Activated naive CD8-positive, alpha-beta T cell treated with anti-CD3 and anti-CD28 coated beads for 36 hours (primary cell): ENCODE measurements at places on chromosomes 11 and 22.

DNA sequence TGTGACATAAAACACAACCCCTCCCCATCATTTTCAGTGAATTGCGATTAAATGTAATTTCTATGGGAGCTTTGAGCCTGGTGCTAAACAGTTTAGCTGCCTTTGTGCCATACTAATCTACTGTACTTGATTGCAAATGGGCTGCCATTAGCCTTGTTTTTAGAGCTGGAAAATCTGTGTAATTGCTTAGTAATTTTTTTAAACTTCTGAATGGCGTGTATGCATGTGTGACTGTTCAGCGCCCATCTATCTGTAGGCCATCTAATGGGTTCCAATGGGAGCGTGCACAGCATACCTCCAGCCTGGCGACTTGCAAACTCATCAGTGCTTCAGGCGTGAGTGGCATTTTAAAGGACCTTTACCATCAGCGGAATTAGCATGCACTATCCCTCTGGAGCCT, 142.7 kb upstream of the KIRREL3 start:
- no peak for DNase-seq

GRCh38 chr11:85974122-85974521, 94.8 kb downstream of the PICALM start:
- no peak for DNase-seq

DNA sequence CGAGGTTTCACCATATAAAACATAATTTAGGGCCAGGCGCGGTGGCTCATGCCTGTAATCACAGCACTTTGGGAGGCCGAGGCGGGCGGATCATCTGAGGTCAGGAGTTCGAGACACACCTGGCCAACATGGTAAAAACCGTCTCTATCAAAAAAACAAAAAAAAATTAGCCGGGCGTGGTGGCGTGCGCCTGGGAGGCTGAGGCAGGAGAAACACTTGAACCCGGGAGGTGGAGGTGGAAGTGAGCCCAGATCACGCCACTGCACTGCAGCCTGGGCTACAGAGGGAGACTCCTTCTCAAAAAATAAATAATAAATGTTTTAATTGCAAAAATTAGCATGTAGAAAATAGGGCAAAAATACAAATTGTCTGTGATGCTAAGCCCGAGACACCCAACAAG, 993 bp upstream of the SFI1 start:
- DNase-seq, result no peak

GRCh38 chr11:119525180-119525866, 102.4 kb upstream of the THY1 start:
- no peak for DNase-seq

- DNase-seq, result no peak
Measured at GRCh38 chr22:27799015-27799826, 2.3 kb downstream of the MN1 start.

GRCh38 chr11:58513747-58514367, 6.0 kb upstream of the OR5B21 start:
- no peak for DNase-seq

DNA sequence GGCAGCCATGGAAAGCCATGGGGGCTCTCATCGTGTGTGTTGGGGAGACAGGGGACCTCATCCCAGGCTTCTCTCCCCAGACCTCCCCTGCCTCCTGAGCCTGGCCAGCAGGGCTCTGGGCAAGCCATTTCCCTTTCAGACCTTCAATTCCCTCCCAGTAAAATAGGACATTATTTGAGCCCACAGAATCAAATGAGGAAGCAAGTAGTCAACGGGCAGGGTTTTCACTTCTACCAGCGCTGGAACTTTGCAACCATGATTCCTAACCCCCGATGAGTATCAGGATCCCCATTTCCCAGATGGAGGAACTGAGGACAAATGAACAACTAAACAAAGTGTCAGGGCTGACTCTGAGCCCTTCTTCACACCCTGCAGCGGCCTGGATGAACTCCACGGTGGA, 48.9 kb upstream of the TCF20 start:
- DNase-seq, result no peak

- DNase-seq, result no peak
Measured at GRCh38 chr11:94150704-94151685, 22.4 kb downstream of the PANX1 start.

- no peak for DNase-seq
Measured at GRCh38 chr11:47896199-47896598, 48.0 kb upstream of the NUP160 start.

- DNase-seq, result no peak
Measured at GRCh38 chr11:77067861-77068443, 1.2 kb downstream of the CAPN5 start.

- DNase-seq, result no peak
Measured at GRCh38 chr11:24386546-24387397, 110.1 kb upstream of the LUZP2 start.

DNA sequence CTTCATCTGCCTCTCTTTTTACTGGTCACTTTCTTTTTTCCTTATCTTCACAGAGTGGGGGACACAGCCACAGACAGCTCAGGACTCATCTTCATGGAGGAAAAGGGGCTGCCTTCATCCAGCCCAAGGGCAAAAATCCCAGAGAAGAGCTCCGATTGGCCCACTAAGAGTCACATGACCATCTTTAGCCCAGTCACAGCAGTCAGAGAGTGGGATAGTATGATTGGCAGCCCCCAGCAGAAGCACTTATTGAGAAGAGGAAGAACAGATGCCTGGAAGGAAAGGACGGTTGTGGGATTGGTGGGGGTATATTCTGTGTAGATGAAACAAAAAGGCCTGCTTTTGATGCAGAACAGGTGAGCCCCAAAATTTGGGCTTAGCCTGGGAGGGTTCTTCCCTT, 77.8 kb downstream of the MN1 start:
- DNase-seq, result no peak

- DNase-seq, result no peak
Measured at GRCh38 chr11:108666373-108666772, 1.5 kb downstream of the DDX10 start.

DNA sequence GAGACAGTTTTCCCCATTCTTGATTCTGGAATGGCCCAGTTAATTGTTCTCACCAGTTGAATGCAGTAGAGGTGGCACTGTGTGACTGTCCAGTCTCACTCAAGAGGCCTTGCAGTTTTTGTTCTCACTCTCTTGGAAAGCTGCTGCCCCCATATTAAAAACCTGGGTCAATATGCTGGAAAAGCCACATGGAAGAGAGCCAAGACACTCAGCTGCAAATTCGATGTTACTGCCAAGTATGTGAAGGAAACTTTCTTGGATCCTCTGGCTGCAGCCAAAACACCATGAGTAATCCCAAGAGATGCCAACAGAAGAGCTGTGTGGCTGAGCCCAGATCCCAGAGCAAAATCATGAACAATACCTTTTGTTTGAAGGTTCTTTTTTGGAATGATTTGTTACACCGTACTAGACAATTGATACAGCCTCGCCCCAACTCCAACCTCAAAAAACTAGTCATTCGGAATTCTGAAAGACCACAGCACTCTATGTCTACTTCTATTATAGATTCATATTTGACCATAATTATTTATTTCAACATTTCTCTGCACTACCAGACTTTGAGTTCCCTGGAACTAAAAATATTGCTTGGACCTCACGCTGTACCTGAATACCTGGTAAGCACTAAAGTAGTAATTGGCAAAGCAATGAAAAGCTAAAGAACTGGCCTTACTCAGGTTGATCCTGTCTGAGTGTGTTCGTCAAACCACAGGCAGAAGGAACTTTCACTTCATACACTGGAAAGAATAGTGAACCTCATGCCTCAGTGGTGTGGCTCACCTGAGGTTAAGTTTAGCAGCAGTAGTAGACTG, 378.8 kb downstream of the ETS1 start:
- no peak for DNase-seq

DNA sequence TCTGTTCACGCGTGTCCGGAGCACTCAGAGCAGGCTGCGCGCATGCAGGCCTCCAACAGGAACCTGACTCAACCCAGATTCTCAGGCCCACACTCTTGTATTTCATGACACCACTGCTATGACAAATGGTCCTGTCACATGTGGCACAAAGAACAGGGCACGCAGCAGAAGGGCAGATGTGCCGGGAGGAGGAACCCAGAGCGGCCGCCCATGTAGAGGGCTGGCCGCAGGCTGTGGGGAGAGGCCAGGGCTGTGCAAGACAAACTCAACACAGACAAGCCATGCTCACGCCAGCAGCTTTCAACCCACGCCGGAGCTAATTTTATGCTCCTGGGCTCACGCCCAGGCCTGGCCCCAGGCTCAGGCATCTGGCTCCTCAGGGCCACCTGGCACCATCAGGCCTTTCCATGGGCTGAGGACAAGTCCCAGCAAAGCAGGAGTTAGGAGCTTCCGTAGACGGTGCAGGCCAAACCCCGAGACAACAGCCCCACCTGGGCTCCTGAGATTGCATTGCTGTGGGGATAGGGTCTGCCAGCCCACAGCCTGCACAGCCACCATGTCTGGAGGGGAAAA, 40.0 kb downstream of the DUSP8 start:
- no peak for DNase-seq

DNA sequence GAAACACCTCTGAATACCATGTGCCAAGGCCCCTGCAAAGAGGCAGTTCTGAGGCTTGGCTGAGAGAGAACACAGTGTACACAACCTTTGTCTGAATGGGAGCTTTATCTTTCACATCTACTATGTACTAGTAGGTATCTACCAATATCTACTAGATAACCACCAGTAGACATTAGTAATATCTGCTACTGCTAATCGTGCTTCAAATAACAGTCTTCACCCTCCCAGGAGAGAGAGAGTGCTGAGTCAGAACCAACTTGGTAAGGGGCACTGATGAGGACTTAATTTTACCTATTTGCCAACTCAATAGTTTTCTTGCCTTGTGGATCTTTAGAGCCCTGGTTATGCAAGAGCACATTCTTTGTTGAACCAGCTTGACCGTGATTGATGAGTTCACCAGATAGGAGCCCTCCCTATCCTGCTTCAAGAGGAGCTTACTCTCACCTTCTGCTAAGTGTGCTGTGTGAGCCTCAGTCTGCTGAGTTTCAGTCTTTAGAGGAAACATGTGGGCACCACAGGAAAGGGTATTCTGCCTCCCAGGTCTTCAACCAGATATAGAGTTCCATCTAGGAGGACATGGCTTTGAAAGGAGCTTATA, 967.5 kb downstream of the NTM start:
- DNase-seq, result no peak

- DNase-seq, result no peak
Measured at GRCh38 chr11:3810951-3811350, 2.6 kb downstream of the PGAP2 start.

- no peak for DNase-seq
Measured at GRCh38 chr11:123457187-123457770, 27.2 kb downstream of the GRAMD1B start.

- DNase-seq, result no peak
Measured at GRCh38 chr11:31802990-31803812, 7.9 kb downstream of the PAX6 start.

GRCh38 chr22:46961591-46962295, 199.3 kb downstream of the TBC1D22A start:
- DNase-seq, result no peak

GRCh38 chr11:86506235-86506634, 131.5 kb downstream of the CCDC81 start:
- DNase-seq, result no peak
